ENCODE measurements at places on chromosomes 3 and 15.
A peak's percentile ranks its signal among the peaks of the same experiment; 100 is the strongest.

- no peak for DNase-seq
Observed at GRCh38 chr15:69096196-69096595, 64.2 kb upstream of the GLCE start.

DNA sequence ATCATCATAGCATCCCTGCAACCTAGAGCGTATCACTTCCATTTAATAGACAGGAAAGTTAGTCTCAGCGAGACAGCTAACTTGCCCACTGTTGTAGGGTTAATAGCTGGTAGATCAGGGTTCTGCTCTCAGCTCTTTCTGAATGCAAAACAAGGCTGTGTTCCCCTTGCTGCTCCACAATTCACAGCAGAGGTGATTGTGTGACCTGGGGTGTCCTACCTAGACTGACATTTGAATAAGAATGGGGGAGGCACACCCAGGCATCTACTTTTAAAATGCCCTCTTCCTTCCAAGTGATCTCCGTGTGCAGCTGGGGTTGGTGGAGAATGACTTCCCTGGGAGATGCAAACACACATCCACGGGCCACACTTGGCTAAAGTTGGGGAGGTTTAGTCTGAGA lies 43.0 kb upstream of the CACNA2D3 start:
- DNase-seq = no peak

GRCh38 chr15:76065793-76066192 lies 6.0 kb downstream of the TMEM266 start:
- no peak for DNase-seq

DNA sequence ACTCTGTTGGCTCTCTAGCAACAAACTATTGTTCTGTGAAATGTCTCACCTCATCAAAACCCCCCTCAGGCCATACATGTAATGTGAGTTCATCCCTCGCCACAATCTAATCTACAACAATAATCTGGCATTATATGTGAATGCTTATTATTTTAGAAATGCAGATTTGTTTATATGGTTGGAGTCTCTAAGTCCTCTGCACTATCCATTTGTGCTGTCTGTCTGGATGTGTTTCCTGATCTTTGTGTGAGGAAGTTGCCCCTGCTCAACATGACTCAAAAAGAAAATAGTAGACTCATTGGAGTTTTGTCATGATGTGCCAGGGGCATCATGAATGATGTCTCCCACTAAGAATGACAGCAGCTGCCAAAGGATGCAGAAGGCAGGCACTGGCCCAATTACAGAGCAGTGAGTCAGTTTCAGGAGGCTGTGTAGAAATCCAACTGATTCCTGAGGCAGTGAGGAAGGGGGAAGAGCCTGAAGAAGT lies 161.6 kb upstream of the PDZRN3 start:
- DNase-seq = no peak

DNA sequence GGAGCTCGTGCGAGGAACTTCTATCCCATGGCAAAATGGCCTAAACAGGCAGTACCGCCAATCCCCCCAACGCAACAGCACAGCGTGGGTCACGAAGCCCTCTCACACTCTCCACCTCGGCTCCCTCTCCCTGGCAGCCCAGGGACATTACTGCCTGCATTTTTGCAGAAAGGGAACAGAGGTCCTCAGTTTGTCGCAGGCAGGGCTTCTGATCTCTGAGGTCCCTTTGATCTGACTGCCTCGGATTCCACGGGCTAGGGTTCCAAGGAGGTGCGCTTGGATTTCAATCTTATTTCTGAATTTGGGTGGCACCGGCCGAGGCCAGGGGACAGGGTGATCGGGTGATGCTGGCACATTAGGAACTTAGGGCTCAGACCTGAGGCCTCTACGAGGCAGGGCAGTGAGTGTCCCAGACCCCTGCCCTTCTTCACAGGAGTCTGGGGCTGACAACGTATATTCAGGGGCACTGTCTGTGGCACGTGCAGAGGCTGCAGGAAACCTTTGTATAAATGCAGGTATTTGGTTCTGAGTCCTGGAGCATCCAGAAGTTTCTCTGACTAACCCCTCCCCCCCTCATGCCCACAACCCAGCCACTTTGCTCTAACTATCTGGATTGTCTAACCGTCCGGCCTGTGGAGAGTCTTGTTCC lies 197.9 kb downstream of the XXYLT1 start:
- no peak for DNase-seq

- no peak for DNase-seq
Observed at GRCh38 chr15:79657722-79658121, 225.6 kb downstream of the MINAR1 start.

DNA sequence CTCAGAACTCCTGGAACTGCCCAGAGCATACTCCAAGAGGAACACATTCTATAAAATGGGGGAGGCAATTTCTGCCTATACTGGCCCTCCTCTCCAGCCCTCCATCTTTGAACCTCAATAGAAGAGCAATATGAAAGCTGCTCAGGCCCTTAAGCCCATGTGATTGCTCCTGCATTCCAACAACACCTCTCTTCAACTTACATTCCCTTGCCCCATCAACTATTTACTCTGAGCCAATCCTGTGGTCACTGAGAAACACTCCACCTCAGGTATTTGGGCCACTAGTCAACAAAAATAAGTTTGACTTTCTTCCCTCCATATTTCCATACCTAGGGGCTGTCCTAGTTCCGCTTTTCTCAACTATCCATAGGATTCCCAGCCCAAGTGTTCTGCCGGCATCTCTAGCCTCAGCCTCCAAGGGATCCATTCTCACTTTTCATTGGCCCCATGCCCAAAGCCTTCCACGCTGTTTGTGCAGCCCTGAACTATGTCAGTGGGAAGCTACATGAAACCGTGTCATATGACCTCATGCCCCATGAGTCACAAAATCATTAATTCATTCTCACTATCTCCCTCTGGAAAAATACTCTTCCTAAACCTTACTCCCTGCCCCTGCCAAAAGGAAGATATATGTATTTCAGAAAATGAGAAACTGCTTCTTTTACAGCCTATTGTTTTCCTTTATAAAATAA lies 61.6 kb downstream of the GJD2 start:
- no peak for DNase-seq

DNA sequence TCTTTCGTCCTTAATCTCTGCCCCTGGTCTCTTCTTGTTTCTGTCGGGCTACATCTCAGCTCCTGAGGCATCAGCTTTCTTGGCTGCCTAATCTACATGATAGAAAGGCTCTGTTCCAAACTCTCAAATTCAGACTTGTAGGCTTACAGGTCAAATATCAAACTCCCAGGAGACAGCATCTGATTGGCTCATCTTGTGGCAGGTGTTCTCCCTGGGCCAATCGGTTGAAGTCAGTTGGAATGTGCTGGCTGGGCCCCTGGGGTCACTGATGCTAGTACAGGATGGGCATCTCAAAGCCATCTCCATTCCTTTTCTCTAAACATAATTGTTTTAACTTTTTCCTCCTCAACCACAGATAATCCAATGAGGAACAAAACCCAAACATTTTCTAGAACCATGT lies 198.7 kb downstream of the CNTN3 start:
- DNase-seq = no peak

- DNase-seq = no peak
Observed at GRCh38 chr3:170418422-170419398, at the start of gene CLDN11. Gene CLDN11 (plus strand): TSS chr3:170418868. CDS start chr3:170419067, 199 bp downstream.

DNA sequence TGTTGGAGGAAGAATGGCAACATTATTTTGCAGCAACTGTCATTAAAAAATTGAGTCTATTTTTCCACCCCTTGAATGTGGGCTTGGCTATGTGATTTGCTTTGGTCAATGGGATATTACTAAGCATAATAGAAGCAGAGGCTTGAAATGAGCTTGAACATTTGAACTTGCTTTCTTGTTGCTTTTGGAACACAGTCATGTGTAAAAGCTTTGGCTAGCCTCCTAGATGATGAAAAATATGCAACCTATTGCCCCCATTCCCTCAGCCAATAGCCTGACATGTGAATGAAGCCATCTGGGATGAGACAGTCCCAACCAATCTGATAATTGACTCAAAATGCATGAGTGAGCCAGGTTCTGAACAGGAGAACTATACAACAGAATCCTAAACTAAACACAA lies 78.4 kb downstream of the PLSCR2 start:
- DNase-seq = no peak

DNA sequence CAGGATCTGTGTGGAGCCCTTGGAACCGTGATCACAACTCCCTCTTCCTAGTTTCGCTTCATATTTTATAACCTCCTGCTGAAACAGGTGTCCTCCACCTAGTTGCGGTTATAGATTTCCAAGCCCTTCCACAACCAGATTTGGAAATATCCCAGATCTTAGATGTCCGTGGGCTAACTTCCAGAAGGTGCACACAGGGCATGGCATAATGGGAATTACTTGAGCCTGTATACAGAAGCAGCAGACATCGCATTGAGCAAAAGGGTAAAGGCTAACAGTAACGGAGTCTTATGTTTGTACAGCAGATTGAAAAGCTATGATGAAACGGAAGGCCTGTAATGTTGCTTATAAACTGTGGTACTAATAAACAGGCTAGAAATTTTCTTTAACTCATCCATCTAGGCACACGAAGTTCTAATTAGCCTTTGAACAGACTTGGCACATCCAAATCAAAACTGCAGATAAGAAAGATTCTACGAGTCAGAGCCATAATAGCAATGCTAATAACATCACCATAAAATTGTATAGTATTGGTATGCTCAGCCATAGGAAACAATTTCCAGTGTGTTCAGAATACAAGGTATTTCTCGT lies 1.2 kb upstream of the USF3 start:
- peak; percentile 33 for DNase-seq

- DNase-seq = peak; percentile 46
Observed at GRCh38 chr15:51401872-51402517, 60.5 kb downstream of the GLDN start.

DNA sequence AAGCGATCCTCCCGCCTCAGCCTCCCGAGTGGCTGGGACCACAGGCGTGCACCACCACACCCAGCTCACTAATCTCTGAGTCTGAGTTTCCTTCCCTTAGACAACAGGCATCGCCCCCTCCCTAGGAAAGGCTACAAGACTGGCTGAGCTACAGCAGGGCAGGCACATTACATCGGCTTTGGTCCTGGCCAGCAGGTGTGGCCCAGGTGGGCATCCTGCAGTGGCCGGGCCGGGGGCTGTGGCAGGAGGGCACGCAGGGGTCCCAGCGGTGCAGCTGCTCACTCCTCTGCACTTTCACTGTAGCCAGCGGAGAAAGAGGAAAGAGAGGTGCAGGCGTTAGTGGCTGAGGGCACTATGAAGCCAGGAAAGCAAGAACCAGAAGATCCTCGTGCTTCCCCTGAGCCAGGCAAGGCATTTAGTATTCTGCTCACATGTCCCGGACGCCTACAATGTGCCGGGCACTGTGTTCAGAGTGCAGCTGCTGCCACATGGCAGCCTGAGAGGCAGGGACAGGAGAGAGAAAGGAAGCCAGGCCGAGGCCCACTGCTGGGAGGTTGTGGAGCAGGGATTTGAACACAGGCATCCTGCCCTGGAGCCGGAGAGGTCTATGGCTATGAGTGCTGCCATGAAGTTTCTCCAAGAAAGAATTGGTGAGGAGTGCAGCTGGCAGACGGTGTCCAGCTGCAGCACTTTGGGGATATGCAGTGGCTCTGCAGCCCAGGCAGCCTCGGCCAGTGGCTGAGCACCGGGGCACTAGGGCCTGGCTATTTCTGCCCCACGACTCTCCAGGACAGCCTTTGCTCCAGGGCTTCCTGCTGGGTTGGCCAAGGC lies 22.3 kb downstream of the GRIP2 start:
- no peak for DNase-seq

- no peak for DNase-seq
Observed at GRCh38 chr15:85642065-85642692, 152.5 kb downstream of the KLHL25 start.

DNA sequence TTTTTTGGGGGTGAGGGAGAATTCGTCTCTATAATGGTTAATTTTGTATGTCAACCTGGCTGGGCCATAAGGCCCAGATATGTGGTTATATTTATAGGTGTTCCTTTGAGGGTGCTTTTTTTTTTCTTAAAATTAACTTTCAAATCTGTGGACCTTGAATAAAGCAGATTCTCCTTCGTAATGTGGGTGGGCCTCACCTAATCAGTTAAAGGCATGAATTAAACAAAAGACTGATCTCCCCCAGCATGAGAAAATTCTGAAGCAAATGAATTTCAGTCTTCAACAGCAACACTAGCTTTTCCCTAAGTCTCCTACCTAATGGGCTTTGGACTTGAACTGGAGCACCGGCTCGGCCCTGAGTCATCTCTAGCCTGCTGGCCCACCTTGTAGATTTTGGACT lies 77.4 kb downstream of the GMNC start:
- DNase-seq = no peak

DNA sequence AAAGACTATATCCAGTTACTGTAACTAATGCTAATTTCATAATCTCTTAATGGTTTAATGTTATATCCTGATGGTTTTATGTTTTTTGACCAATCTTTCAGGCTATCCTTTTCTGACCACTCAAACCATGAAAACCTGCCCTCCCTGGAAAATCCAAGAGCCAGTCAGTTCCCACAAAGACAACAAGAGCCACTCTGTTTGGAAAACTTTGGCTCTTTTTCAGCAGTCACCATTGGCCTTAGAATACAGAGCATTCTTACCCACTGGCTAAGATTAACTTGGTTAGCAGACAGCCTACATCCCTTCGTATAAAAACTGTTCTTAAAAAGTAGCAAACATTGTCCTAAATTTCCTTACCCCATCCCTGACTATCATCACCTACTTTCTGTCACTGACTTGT lies 32.9 kb downstream of the ALCAM start:
- no peak for DNase-seq

DNA sequence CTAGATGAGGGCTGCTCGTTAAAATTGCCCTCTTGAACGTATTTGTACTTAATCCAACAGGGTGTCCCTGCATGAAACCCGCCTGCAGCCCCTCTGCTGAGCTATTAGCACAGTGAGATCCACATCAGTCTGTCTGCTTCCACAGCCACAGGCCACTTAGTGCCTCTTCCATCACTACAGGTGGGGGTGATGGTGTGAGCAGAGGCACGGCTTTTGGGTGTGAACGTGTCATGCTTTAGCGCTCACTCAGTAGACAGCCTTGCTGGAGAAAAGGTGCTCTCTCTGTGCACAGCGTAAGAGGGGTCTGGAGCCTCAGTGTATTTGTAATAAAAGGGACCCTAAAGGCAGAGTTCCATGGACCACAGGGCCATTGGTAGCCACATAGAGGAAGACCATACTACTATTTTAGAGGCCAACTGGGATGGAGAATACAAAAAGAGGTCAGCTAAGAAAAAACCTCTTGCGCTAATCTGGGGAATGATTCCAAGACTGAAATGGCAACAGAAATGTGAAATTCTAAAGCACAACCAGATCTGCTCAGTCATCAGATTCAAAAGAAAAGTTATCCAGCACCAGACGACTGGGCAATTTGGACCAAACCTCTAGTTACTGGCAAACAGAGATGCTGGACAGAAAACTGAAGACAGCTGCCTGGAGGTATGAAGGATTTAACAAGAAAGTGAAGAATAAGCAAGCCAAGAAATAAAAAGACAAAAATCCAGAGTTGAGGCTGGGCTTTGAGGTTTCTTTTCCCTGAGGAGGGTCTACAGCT lies 120.2 kb downstream of the ATP10A start:
- no peak for DNase-seq

Measured in AML-193 (cell line).